SW480 (cell line): ENCODE measurements at places on chromosomes 7 and 10.

GRCh38 chr7:30975256-30975899 is 11.6 kb downstream of the GHRHR start:
- DNase-seq, result no peak

- DNase-seq, result no peak
Observed at GRCh38 chr10:14740684-14741247, 33.9 kb downstream of the FAM107B start.

- no peak for DNase-seq
Observed at GRCh38 chr7:138843632-138844580, 45.9 kb upstream of the ATP6V0A4 start.

- no peak for DNase-seq
Observed at GRCh38 chr10:3747248-3747960, 37.6 kb downstream of the KLF6 start.

DNA sequence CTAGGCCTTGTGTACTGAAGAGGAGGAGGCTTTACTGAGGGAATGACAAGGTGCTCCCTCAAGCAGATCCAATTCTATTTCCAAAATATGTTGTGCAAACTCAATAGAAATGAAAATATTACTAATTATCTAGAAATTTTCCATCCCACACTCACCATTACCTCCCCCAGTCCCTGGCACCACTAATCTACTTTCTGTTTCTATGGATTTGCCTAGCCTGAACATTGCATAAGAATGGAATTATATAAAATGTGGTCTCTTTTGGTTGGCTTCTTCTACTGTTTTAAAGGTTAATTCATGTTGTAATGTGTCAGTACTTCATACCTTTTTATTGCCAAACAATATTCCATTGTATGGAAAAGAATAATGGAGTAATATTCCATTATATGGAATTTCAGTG is 18.7 kb upstream of the NUB1 start:
- no peak for DNase-seq

DNA sequence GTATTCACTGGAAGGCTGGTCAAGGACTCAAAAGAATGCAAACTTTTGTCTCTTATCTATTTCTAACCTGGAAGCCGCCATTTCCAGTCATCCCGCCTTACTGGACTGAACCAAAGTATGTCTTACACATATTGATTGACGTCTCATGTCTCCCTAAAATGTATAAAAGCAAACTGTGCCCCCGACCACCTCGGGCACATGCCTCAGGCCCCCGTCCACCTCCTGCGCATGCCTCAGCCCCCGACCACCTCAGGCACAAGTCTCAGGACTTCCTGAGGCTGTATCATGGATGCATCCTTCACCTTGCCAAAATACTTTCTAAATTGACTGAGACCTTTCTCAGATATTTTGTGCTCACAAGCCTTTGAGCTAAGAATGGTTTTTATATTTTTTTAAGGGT is 148.6 kb downstream of the PTPRN2 start:
- no peak for DNase-seq

DNA sequence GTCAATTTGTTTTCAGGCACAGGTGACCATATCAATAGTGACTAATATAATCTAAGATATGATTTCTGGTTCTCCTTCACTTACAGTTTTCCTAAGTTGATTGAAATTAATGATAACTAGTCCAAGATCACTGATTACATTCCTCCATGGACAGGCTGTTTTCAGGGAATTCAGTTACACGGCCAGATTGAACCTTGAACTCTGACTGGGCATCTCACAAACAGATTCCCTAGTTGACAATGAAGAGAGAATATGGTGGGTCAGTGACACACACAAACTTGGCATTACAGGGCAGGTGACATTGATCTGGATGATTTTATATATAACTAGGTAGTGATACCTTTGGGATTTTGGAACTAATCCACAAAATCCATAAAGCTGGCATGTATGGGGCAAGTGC is 110.2 kb upstream of the EGR2 start:
- DNase-seq, result no peak

- no peak for DNase-seq
Observed at GRCh38 chr10:89392974-89393373, 551 bp downstream of the IFIT1 start.

- DNase-seq, result no peak
Observed at GRCh38 chr10:1364151-1364910, 308.1 kb downstream of the WDR37 start.

GRCh38 chr7:138033241-138033640 is 31.4 kb upstream of the CREB3L2 start:
- DNase-seq, result no peak

- peak; percentile 11 for DNase-seq
Observed at GRCh38 chr7:111108496-111108895, 17.6 kb downstream of the LRRN3 start.
